ENCODE measurements at places on chromosomes 12 and 14.

DNA sequence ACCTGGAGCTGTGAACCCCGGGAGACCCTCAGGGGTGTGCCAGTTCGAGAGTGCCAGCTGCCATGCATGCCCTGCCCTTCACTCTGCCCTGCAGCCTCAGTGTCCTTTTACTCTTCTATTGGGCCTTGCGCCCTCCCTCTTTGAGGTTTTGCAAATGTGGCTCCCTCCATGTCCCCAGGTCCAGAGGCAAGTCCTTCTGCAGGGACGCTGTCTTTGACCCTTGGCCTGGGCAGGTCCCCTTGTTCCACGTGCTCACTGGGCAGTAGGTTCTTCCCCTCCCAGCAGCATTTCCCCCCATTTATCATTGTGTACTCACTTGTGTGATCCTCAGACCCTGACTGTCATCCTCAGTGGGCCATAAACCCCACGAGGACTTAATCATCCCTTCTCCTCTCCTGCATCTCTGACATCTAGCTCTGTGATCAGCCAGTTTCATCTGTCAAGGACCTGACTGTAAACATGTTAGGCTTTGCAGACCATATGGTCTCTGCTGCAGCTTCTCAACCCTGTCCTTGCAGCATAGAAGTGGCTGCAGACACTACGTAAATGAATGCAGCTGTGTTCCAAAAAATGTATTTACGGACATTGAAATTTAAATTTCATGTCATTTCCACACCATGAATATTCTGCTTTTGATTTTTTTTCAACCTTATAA, 36.6 kb downstream of the TSPAN9 start:
- no peak for DNase-seq

DNA sequence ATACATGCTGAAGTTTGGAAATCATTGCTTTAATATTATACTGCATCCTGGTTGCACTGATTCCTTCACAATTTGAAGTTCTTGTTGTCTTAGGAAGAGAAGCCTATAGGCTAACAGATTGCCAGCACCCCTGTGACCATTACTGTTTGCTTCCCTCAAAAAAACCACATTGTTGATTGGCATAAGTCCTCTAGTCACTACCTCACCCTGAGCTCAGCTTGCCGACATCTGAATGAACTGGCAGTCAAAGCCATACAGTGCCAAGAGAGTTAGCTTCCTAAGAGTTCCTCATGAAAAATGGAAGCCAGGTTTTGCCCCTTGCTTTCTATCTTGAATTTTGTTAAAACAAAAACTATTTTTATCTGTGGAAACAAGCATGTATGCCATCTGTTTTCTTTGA, 276.1 kb downstream of the SYT1 start:
- no peak for DNase-seq

DNA sequence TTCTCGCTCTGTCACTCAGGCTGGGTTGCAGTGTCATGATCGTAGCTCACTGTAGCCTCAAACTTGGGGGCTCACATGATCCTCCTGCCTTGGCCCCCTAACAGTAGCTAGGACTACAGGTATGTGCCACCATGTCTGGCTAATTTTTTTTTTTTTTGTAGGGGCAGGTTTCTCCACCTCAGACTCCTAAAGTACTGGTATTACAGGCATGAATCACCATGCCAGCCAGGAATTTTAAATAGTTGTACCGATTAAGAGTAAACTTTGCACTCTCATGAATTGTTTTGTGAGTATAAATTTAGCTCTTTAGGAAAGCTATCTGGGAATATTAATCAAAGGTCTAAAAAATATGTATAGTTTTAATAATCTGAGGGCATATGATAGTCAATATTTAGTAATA, 25.5 kb downstream of the YEATS4 start:
- DNase-seq: no peak

GRCh38 chr14:86707071-86707470, 1177.1 kb downstream of the FLRT2 start:
- DNase-seq: no peak

- DNase-seq: peak; percentile 38
Measured at GRCh38 chr12:10027311-10027710, 3.2 kb upstream of the CLEC9A start.

Measured in SW480 (cell line).